ENCODE measurements at places on chromosomes 16 and 17.

DNA sequence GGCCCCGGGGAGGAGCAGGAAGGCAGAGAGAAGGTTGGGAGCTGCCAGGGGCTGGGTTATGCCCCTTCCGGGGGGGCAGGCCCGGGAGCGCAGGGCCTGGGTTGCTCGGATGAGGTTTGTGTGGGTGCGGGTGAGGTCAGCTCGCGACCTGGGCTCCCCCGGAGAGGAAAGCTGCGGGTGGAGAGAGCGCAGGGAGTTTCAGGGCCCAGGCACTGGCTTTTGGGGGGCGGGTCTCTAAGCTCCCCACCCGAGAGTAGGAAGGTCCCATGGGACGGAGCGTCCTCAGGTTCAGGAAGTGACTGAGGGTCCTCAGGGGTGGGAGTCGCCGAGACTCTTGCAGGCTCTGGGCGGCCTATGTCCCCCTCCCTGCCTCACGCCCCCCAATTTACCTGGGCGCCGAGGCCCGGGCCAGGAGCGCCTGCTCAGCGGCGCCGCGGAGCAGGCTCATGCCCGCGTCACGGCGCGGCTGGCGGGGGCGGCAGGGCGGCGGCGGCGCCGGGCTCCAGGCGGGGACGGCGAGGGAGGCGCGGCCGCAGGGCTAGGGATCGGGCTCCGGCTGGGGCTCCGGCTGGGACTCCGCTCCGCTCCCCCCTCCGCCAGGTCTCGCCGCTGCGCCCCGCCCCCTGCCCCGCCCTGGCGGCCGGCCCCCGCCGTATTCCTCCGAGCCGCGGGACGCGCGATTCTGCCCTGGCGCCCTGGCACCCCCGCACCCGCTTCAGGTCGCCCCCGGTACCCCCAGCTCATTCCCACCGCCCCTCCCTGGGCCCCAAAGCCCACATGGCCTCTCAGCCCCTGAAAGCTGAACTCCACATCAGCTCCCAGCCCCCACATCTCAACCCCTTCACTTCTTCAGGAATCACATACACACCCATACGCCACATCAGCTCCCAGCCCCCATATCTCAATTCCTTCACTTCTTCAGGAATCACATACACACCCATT, at the start of gene DOK4:
DOK4 (minus strand) TSS at position 578 of the 942 bp plus-strand sequence. CDS start 6,986 bp downstream, outside the sequence.
- peak; percentile 29 for DNase-seq

DNA sequence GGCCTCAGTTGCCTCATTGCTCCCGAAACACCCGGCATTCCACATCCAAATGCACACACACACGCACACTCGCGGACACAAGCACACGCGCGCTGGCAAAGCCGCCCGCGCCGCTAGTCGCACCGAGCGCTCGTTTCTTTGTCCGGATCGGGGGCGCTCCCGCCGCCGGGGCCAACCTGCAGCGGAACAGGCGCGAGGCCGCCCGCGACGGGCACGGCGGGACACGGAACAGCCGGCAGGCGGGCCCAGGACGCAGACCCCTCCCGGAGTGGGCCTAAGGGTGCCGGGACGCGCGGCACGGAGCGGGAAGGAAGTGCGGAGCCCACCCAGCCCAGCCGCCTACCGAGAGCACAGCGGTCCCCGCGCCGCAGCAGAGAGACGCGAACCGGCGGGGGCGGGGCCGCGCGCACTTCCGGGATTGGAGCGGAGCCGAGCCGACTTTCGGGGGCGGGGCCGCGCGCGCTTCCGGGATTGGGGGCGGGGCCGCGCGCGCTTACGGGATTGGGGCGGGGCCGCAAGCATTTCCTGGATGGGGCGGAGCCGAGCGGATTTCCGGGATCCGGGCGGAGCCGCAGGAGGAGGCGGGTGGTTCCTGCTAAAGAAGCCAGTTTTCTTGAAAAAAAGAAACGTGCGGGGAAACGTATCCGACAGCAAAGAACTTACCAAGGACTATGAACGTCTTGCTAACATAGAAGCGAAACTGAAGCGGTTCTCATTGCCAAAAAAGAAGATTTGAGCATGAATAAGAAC, at the start of gene CYBC1:
CYBC1 (minus strand) TSS at position 396 of the 750 bp plus-strand sequence. CDS start 1,498 bp downstream, outside the sequence.
- peak; percentile 95 for DNase-seq

- no peak for DNase-seq
These were observed 72.6 kb upstream of the METRNL start for GRCh38 chr17:83006515-83007455.

GRCh38 chr17:41442739-41443138, 2.0 kb upstream of the KRT38 start:
- DNase-seq: no peak

GRCh38 chr17:10633738-10634379, 23.2 kb downstream of the MYH3 start:
- no peak for DNase-seq

DNA sequence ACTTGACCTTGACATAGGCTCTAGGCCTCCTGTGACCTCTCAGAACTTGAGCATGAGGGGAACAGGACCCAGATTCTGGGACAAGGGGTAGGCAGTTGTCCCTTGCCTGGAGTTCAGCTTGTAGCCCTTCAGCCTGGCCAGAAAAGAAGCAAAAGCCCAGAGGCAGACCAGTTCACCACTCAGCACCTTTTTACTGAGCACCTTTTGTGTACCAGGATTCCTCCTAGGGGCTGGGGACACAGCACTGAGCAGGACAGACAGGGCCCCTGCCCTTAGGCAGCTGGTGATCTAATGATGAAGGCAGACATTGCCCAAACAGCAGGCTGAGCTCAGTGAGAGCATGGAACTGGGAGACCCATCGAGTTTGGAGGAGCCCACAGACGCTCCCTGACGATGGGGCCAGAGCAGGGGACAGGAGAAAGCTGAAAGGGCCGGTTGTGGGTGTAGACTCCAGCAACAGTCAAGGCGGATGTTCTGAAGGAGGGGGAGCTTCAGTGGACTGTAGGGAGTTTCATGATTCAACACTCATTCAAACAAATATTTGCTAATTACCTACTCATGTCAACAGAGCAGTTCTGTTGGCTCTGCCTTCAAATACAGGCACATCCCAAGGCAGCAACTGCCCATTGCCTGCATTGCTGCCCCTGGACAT, 32.0 kb downstream of the SBK1 start:
- DNase-seq: no peak

GRCh38 chr17:7632492-7632894, 2.6 kb downstream of the SHBG start:
- peak; percentile 83 for DNase-seq

- DNase-seq: peak; percentile 51
These were observed 412 bp downstream of the EPN2 start for GRCh38 chr17:19237389-19238166.

GRCh38 chr16:73771196-73772064, 525.2 kb upstream of the PSMD7 start:
- no peak for DNase-seq

Measured in hematopoietic multipotent progenitor cell treated with erythropoietin and hydrocortisone succinate and interleukin-3 and kit ligand, for 17 days (in vitro differentiated cells).